ENCODE measurements at places on chromosomes 3 and 15.
A peak's percentile ranks its signal among the peaks of the same experiment; 100 is the strongest.

- no peak for DNase-seq
These were observed 2.7 kb downstream of the SPESP1 start for GRCh38 chr15:68933001-68933400.

- no peak for DNase-seq
These were observed 12.5 kb downstream of the SH2D7 start for GRCh38 chr15:78104566-78105475.

- DNase-seq = no peak
These were observed 829.4 kb downstream of the FHIT start for GRCh38 chr3:60421749-60422446.

- no peak for DNase-seq
These were observed 30.1 kb upstream of the TFRC start for GRCh38 chr3:196111939-196112386.

DNA sequence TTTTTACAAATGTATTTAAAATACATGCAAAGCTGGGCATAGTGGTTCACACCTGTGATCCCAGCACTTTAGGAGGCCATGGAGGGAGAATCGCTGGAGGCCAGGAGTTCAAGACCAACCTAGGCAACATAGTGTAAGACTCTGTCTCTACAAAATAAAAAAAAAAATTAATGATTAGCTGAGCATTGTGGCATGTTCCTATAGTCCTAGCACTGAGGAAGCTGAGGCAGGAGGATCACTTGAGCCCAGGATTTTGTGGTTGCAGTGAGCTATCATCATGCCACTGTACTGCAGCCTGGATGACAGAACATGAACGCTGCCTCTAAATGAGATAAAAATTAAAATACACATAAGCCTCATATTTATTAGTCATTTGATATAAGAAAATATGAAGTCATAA is 142.8 kb downstream of the TCF12 start:
- DNase-seq = no peak

- no peak for DNase-seq
These were observed 23.9 kb downstream of the IL5RA start for GRCh38 chr3:3086239-3086638.

DNA sequence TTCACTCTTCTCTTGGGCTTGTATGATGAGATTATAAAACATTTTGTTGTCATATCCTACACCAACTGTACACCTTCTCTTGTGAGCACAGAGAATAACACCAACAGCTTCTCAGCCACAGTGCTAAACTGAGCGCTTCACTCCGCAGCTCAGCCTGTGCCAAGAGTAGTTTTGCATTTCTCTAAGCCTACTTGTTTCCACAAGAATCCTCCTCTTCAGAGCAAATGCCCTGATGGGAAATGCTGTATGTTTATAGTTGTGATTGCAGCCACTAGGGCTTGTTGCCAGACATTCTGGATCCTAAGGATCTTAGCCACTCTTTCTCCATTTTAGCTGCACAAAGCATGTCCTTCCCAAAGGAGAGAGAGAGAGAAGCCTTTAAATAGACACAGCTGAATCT is 138.8 kb upstream of the PLXND1 start:
- peak; percentile 62 for DNase-seq

DNA sequence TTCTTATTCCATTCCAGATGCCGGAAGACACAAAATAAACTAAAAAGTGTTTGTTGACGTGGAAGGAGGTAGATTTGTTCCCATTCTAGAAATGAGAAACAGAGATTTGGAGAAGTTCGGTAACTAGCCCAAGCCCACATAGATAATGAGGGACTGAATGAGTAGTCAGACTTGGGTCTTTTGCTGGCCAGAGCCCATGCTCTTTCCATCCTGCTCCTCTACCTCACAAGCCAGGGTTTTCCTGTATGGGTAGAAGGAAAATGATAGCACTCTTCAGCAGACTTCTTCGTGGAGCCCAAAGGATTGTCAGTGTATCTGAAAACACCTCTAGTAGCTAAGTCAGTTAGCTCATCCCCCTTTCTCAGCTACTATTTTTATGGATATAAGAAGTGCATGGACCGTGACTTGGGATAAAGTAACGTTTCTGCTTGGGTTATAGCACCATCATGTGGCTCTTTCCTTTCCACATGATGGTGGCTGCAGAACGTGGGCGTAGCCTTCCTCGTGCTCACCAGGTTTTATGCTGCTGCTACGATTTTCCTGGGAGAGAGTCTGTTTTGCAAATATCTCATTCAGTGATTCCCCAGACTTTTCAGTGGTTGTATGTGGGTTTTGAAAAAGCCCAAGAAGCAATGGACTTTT is 84.6 kb downstream of the DGKG start:
- DNase-seq = peak; percentile 67

GRCh38 chr3:170869239-170869590 is 780 bp downstream of the RPL22L1 start:
- DNase-seq = no peak

- DNase-seq = peak; percentile 84
These were observed 23.5 kb downstream of the ZNF80 start for GRCh38 chr3:114213627-114214541.

DNA sequence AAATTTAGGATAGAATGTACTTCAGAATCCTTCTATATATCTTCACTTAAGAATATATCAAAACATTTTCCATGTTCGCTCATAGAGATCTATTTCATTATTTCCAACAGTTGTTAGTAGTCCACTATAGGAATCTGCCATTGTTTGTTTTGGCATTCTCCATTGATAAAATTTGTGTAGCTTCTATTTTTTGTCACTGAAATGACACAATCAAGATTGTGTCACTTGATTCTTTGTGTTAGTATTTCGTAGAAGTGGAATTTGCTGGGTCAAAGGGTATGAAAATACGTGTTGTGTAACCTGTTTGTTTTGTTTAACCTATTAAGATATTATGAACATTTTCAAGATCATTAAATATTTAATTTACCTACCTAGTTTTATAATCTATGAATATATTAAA is 15.9 kb upstream of the GPR156 start:
- no peak for DNase-seq

DNA sequence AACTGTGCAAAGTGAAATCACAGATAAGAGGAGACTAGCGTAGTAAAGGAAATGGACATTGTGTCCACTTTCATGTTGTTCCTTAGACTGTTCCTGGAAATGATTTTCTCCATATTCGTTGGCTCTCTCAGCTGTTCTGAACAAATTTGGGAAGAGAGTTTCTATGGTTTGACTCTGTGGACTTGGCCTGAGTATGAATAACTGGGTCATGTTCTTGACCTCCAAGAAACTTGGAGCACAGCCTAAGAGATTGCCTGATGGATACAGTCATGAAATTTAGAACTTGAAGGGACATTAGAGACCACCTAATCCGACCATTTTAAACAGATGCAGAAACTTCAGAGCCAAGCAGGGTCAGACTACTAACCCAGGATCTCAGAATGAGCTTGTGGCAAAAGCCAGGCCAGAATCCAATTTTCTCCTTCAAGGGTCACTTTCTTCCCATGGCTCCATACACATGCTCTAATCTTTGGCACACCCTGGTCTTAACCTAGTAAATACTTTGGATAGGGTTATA is 430.4 kb downstream of the RBMS3 start:
- DNase-seq = no peak

DNA sequence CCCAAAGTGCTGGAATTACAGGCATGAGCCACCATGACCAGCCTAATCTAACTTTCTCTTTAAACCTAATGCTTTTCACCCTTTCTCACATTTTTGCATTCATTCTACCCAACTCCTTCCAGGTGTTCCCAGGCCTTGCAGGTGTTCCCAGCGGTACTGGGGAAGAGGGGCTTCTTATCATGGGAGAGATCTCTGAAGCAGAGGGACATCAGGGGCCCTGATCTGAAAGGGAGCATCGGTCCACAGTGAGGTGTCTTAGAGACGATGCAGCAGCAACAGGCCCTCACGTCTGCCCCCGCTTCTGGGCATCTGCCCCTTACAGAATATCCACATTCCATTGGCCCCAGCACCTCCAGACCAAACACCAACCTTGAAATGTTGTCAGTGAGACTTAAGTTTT is 29.0 kb upstream of the BDH1 start:
- no peak for DNase-seq

GRCh38 chr3:37024092-37024491 is 30.8 kb downstream of the MLH1 start:
- DNase-seq = peak; percentile 30

- no peak for DNase-seq
These were observed 139.3 kb downstream of the CHSY1 start for GRCh38 chr15:101112336-101113113.

- no peak for DNase-seq
These were observed 68.9 kb downstream of the IQSEC1 start for GRCh38 chr3:13004376-13004775.

DNA sequence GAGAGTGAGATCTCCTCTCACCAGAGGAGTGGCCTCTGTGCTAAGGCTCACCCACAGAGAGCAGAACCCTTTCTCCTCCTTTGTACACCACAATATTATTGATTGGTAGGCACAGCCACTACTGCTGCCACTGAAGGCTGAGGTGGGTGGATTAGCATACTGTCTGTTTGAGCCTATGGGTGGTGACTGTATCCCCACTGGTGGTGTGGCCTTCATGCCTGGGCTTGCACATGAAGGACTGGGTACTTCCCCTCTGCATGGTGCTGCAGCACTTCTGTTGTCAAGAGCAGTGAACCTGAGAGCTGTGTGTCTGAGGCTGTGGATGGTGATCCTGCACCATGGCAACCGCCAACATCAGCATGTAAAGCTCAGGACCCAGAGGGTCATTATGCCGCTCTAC is 35.7 kb upstream of the NECTIN3 start:
- no peak for DNase-seq

- peak; percentile 83 for DNase-seq
These were observed 192.2 kb upstream of the THRB start for GRCh38 chr3:24686808-24687207.

GRCh38 chr3:136186344-136186743 is 9.8 kb downstream of the MSL2 start:
- DNase-seq = no peak

- peak; percentile 47 for DNase-seq
These were observed 21.5 kb downstream of the AGTR1 start for GRCh38 chr3:148718982-148719862.

GRCh38 chr3:64131725-64132469 is 93.4 kb downstream of the PRICKLE2 start:
- DNase-seq = no peak

DNA sequence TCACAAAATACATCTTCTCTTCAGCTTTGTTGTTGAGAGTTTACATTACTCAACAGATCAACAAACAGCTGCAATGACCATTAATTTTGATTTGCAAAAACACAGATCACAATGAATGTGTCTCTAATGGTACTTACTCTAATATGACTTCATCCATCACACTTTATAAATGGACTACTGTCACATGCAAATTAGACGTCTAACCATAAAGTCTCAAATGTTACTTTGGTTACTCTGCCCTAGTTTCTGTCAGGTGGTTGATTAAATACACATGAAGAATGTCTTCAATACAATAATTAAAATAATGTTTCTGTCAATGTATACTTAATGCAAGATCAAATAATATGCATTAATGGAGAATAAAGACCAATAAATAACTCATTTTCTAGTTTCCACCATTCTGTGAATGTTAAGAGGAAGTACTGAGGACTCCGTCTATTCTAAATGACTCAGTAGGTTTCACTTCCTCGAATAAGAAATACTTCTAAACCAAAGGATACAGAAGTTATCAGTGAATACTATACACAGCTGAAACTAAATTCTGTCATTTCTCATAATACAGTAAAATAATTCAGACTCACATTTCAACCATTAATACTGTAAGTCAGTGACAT is 145.8 kb downstream of the CBLB start:
- no peak for DNase-seq

DNA sequence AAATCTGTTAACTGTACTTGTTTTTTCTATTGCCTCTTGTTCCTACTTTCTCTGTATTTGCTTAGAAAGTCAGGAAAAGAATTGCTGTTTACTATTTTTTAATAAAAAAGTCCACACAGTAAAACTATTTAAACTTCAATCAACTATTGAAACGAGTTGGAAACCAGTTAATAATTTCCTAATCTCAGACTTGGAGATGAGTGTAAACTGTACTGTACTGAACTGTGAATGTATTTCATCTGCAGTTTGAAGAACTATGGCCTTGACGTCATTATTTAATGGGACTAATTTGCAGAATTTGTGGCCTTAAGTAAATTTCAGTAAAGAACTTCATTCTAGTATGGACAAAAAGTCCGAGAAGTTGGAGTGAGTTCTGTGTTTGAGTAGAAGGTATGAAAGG is 89.1 kb downstream of the LRRC28 start:
- no peak for DNase-seq

DNA sequence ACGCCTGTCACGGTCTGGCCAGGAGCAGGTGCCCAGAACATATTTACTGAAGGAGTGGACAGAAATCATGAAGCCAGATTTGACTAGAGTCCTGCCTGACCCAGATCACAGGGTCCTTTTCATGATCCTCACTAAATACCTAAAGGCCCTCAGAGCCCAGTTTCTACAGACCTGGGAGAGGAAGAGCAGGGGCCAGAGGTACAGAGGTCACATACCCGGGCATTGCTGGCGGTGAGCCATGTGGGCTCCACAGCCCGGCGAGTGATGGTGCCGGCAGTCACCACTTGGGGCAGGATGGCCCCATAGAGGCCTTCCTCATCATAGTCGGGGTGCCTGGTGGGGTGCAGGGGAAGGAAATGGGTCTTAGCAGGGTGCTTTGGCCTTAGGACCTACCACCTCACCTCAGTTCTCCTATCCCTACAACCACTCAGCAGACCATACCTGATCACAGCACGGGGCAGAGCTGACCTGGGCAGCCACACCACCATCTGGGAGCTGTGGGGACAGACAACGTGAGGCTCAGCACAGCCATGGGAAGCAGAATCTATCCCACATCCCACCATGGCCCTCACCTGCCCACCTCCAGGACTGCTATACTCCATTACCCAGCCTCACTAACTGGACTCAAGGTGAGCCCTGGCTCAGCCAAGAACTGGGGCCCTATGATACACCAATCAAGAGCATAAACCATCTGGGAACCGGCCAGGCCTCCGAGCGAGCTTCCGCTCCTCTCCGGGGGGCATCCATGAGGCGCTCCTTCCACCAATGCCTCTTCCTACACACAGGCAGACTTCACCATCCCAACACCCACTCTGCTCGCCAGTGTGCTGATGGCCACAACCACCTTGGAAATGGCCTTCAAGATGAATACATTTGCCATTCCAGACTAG is 12.9 kb downstream of the POLG start:
- DNase-seq = no peak

- DNase-seq = no peak
These were observed 35.6 kb downstream of the MAP6D1 start for GRCh38 chr3:183789826-183790225.

DNA sequence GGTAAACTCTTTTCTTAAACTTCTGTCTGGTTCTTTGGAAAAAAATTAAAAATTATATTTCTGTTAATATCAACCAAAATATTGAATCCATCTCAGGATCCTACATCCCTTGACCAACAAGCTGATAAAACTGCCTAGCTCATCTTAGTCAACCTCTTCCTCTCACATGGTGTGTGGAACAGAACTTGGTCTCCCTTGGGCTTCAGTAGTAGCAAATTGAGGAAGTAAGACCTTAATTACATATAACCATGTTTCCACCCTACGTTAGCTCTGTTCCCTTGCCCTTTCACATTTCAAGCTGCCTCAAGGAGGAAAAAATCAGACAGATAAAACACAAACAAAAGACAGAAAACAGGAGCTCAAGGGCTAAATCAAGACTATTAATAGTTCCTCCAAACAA is 116.4 kb downstream of the GREM1 start:
- DNase-seq = no peak

All from astrocyte of the spinal cord (primary cell).